ENCODE measurements at places on chromosomes 4 and X.
A peak's percentile ranks its signal among the peaks of the same experiment; 100 is the strongest.

- DNase-seq = no peak
Observed at GRCh38 chrX:34624416-34624815, 32.7 kb downstream of the TMEM47 start.

DNA sequence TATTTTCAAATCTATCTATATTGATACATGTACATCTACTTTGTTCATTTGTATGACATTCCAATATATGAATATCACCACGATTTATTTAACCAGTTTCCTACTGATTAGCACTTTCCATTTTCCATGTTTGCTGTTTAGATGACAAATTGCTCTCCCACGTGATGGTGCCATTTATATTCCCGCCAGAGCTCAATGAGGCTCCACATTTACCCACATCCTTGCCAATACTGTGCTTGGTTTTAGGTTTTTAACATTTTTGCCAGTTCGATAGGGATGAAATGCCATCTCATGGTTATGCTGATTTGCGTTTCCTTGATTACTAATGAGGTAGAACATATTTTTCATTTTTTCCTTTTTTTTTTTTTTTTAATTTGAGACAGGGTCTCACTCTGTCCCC is 86.7 kb upstream of the TRIM2 start:
- no peak for DNase-seq

- DNase-seq = peak; percentile 44
Observed at GRCh38 chr4:158159054-158159717, 13.6 kb downstream of the GASK1B start.

GRCh38 chr4:7546152-7546808 is 111.5 kb upstream of the PSAPL1 start:
- DNase-seq = no peak

GRCh38 chr4:26999689-27000088 is 139.0 kb downstream of the STIM2 start:
- DNase-seq = no peak

DNA sequence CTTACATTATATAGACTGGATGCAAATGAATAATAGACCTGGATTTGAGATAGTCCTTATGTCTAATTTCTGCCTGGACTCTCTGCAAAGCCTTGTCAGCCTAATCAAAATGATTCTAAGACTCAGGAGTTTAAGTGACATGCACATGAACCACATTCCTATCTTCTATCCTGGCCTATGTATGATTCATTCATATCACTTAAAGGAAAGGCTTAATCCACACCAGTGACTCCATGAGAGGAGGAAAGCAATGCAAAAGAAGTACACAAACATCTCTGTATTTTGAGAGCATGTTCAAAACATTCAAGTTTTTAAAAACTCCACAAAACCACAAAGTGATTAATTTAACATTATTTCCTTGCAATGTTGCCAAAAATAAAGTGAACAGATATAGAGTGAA is 14.6 kb downstream of the AMOT start:
- no peak for DNase-seq

- DNase-seq = peak; percentile 31
Observed at GRCh38 chrX:73683236-73683859, 120.4 kb downstream of the CHIC1 start.

DNA sequence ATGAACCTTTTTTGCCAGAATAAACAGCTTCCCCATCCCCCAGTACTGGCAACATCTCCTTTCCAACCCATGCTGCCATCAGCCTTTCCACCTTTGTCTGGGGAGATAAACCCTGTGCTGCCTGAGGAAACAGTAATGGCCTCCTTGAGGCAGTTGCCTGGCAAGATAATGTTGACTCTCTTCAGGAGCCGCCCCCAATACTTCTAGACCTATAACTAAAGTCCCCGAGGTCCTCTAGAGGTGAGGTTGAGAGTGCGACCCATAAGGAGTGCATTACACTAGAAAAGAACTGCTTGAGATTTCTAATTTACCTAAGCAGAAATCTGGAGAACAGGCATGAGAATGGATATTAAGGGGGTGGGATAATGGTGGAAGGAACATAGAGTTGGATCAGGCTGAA is 963.2 kb upstream of the PCDH7 start:
- no peak for DNase-seq

- DNase-seq = peak; percentile 31
Observed at GRCh38 chr4:137274404-137274803, 257.9 kb downstream of the PCDH18 start.

GRCh38 chrX:107699616-107700015 is 71.3 kb downstream of the PRPS1 start:
- DNase-seq = no peak
